NCI-H526 (cell line): ENCODE measurements at places on chromosomes 11 and 22.

DNA sequence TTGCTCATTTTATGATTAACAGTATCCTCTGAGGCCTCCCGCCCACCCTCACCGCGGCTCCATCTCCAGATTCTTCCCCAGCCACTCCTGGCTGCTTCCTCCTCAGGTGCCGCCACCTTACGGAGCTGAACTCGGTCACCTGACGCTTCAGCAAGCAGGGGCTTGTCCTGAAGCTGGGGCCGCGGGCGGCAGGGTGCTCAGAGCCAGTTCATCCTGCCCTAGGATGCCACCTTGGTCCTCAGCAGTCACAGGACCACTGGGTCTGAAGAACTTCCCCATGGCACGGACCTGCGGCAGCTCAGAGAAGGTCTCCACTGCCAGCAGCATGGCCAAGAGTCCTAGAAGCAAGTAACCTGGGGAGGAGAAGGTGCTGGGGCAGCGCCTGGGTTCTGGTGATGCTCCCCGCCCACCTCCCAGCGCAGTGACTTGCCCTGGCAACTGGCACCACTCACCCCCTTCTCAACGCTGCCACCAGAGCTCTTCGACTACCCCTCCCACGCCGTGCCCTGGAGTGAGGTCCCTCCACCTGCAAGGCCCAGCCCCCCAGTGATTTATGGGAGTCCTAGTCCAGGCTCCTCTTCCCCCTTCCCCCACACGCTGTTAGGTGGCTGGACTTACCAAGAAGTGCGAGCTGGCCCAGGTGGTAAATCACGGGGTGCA is 2.6 kb downstream of the KCNK7 start:
- DNase-seq = peak; percentile 72

DNA sequence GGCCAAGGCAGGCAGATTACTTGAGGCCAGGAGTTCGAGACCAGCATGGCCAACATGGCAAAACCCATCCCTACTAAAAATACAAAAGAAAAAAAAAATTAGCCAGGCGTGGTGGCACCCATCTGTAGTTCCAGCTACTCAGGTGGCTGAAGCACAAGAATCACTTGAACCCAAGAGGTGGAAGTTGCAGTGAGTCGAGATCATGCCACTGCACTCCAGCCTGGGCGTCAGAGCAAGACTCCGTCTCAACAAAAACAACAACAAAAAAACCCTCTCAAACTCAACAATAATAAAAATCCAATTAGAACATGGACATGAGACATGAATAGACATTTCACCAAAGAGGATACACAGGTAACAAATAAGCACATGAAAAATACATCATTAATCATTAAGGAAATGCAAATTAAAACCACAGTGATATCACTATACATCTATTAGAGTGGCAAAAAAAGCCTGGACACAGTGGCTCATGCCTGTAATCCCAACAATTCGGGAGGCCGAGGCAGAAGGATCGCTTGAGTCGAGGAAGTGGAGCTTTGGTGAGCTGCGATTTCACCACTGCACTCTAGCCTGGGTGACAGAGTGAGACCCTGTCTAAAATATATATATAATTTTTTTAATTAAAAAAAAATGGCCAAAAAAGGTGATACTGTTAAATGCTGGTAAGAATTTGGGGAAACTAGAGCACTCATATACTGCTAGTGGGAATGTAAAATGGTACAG is 12.7 kb upstream of the SEPTIN5 start:
- no peak for DNase-seq

DNA sequence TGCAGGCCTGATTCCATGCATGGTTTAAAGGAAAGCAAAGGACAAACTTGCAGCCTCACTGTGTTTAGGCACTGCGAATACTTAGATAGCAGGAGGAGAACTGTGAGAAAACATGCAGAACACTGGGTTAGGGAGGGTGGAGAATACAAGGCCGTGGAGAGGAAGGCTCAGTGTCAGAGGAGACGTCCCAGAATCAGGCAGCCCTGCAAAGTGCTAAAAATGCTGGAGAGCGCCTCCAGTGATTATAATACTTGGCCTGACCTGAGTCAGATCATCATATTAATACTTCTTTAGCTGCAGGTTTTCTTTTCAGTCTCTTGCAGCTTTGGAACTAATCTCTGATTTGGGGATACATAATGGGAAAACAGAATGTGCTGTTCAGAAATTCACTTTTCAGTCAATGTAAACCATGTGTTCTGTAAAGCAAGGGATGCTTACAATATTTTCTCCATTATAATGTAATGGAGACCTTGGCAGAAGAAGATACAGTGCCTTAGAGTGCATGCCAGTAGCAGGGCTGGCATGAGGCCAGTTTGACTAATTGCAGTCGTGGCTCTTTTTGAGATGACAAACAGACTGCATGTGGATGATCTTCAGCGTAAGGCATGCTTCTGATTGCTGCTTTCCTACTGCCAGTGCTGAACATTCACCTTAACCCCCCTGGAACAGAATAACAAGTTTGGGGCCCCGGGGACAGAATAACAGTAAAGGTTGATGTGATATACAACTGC is 16.8 kb downstream of the EXT2 start:
- DNase-seq = no peak

DNA sequence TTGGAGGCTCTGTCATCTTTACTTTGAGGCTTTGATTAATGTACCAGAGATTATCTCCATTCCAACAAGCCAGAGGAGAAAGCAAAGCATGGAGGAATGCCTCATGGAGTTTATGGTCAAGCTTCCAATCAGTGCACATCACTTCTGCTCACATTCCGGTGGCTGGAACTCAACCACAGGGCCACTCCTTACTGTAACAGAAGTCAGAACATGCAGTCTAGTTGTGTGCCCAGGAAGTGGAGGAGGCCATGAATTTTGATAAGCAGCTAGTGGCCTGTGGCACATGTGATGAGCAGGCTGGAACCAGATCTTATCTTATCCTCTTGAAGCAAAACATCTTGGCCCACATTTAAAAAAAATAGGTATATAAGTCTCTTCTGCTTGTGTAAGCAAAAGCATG is 258.9 kb upstream of the ARHGAP20 start:
- peak; percentile 94 for DNase-seq

- no peak for DNase-seq
These were observed 14.6 kb downstream of the UBASH3B start for GRCh38 chr11:122670131-122670530.

DNA sequence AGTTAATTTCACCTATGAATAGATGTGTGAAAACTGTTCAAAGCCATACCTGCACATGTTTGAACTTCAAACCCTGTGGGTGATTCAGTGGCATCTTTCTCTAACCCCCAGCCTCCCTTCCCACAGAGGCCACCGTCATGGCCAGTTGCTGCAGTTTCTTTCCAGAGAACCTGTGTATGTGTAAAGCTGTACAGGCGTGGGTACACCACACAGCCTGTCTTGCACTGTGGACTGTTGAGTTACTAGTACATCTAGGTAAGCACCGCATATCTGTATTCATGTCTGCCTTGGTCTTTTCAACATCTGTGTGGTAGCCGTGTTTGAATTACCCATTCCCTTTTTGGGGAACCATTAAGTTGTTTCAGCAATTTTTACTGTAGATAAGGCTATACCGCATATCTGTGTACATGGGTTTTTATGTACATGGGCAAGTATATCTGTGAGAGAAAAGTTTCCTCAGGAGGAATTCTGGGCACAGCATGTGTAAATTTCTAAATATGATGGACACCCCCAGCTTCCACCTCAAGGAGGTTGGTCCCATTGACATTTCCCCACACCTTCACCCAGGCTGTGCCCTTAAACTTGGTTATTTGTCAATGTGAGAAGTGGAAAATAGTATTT is 13.9 kb downstream of the NEAT1 start:
- DNase-seq = no peak

GRCh38 chr11:121814296-121814695 is 301.7 kb downstream of the BLID start:
- DNase-seq = no peak

GRCh38 chr11:32045456-32045855 is 45.4 kb upstream of the RCN1 start:
- no peak for DNase-seq

GRCh38 chr11:77799338-77799737 is 21.2 kb downstream of the RSF1 start:
- no peak for DNase-seq

DNA sequence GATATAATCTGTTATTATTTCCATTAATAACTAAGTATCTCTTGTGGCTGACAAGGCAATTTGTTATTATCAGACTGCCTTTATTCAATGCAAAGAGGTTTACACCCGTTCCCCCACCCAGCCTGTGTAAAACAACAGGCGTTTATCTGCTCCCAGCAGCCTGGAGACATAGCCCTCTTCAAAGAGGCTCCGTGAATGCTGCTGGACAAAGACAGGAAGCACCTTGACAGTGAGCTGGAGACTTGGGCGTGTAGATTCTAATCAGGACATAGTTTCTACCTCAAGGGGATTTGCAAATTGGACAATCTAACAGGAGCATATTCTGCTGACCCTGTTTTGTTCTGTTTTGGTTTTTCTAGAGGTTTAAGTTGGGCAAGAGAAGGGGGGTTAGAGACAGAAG is 733.0 kb upstream of the KIRREL3 start:
- peak; percentile 58 for DNase-seq

- DNase-seq = no peak
These were observed 689.3 kb downstream of the METTL15 start for GRCh38 chr11:28797536-28797935.

DNA sequence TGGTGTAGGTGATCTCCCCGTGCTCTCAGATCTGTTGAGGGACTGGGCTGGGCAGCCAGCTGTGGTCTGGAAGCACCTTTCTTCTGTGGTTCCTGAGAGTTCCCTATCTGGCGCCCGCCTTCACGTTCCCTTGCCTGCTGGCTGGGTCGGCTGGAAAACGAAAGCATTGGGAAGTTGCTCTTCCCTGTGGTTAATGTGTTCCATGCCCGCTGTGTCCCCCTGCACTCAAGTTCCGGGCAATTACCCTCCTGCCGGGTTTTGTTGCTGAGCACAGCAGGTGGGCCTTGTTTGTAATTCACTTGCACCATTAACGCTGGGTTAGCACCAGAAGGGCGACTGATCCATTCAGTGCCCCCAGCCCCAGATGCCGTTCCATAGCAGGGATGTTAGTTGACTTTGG is 134.1 kb downstream of the GRIK4 start:
- DNase-seq = no peak

GRCh38 chr22:49208004-49208402 is 619.7 kb downstream of the BRD1 start:
- no peak for DNase-seq

DNA sequence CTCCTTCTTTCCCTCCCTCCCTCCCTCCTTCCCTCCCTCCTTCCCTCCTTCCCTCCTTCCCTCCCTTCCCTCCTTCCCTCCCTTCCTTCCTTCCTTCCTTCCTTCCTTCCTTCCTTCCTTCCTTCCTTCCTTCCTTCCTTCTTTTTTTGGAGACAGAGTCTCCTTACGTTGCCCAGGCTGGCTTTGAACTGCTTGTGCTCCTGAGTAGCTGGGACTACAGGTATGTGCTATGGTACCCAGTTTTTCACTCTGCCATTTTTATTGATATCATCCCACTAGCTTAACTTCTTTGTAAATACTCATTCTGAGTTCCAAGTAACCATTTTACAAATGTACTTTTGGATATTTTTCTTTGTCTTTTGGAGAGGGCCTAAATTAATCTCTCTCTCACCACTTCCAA is 336.8 kb upstream of the DDI1 start:
- no peak for DNase-seq

DNA sequence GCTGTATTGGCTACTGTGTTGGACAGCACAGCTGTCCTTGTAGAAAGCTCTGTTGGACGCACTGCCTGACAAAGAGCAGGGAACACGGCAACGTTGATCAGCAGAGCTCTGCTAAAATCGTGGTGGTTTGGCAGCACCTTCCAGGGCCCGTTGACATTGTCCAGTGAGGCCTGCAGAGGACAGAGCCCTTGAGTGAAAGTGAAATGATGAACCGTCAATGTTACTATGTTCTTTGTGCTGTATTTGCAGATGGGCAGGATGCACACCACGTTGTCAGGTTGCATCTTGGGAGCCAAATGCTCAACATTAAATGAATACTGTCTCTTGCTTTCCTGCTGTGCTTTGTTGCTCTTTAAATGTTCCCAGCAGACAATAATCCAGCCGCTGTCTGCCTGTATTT is 69.7 kb downstream of the NELL1 start:
- DNase-seq = no peak

GRCh38 chr11:66969584-66970225 is 5.4 kb upstream of the C11orf86 start:
- no peak for DNase-seq

DNA sequence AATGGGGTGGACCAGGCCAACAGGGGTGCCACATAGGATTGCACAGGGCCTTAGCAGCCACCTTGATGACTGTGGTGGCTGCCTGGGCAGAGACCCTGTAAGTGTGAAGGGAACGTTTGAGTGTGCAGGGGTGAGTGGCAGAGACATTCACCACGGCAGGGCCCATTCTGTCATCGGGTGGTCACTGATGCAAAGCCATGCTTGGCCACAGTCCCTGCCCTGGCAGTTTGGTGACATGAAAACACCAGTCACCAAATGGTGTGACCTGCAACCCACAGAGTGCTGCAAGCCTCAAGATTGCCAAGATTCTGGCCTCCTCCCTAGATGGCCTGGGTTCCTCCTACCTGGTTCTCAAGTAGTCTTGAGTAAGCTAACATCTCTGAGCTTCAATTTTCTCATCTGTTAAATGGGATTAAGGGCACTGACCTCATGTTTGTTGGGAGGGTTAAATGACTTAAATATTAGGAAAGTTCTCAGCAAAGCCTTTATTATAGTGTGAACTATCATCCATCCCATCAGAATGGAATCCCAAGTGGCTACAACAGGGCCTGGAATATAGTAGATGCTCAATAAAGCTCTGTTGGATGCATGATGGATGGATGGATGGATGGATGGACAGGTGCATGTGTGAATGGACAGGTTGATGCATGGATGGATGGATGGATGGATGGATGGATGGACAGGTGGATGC is 53.0 kb downstream of the MACROD1 start:
- no peak for DNase-seq

DNA sequence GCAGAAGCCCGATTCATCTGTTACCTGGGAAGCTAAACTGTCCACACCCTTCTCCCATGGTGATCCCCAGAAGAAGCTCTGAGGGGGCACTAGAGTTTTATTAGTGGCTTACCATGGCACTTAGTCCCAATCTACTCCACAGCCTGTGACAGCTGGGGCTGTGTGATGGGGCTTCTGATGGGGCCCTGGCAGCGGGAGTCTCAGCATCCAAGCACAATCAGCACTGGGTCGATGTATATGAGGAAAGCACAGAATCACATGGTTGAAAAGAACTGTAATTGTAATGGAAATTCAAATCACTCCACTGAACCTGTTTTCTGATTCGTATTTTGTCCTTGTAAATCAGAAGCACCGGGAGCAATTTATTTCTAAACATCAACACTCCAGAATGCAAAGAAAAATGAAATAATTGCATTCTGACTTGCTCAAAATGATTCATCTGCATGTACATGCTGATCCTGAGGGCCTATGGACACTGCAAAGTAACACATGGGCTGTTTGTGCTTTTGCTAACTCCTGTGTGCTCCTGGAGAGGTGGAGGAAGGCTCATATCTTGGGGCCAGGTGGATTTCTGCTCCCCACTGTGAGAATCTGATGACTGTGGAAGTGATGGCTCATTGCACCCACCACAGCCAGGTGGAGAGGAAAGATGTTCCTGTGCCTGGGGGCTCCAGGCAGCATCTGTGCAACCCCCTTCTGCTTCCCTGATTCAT is 203.0 kb downstream of the KIRREL3 start:
- DNase-seq = peak; percentile 30
